ENCODE measurements at places on chromosomes 7 and 10.

DNA sequence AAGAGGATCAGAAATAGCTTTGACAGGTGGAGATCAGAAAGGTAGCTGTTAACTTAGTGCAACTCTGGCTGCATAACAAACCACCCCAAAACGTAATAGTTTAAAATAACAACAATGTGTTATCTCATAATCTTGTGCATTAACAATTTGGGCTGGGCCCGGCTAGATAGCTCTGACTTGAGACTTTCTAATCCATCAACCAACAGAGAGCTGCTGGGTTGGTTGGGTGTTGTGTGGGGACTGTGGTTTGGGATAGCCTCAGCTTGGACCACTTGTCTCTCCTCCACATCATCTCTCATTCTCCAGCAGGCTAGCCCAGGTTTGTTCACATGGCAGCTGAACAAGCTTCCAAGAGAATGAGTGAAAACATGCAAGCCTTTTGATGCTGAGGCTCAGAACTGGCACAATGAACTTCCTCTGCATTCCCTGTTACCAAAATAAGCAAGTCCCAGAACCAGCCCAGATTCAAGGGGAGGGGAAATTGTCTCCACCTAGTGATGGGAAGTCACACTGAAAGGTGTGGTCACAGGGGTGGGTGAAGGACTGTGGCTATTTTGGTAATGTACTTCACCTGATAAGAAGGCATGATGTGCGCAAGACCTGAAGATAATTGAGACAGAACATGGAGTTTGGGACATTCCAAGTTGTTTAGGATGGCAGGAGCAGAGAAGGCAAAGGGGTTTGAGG, 20.4 kb upstream of the ASAH2 start:
- DNase-seq, result no peak

- DNase-seq, result no peak
These were observed 282.9 kb downstream of the ADARB2 start for GRCh38 chr10:1454428-1454827.

DNA sequence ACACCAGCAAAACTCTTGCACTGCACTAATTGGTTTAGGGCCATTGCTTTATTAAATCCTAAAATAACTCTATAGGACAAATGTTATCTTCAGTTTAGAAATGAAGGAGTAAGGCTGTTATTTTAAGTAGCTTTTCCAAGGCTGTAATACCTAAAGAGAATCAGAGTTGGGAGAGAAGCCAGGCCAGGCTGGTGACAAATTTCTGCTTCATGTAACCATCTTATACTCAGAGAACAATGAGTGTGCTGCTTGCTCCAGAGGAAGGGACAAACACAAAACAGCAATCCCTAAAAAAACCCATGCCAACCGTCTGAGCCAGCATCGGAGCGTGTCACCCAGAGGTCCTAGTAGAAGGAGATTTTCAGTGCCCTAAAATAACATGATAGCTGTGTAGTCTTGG, 49.7 kb upstream of the TARP start:
- DNase-seq, result no peak

GRCh38 chr10:97743169-97743943, 6.4 kb downstream of the ZFYVE27 start:
- no peak for DNase-seq

DNA sequence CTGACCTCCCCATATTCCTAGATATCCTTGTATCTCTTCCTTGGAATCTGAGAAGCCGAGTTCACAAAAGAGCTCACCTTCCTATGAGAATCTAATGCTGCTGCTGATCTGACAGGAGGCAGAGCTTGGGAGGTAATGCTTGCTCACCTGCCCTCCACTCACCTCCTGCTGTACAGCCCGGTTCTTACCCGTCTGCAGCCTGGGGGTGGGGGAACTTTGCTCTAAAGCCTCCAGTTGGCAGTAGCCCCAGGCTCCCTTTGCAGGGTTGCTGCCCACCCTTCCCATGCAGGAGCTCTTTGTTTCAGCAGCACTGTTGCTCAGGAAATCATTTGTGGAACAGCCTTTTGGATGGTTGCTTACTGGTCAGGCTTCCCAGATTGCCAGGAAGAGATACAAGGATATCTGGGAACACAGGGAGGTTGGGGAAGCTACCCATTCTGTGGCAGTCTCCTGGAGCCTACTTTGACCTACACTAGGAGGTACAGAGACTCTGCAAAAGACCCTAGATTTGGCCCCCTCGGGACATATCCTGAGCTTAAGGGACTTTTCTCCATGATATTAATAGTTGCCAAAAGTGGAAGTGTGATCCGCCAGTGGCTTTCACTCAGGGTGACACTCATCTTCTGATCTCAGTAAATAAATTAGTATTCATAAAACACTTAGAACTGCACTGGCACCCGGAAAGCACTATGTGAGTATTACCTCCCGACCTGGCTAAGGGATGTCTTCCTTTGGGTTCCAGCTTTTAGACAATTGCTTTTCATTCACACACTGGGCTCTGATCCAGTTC, 363.7 kb upstream of the PODXL start:
- no peak for DNase-seq

DNA sequence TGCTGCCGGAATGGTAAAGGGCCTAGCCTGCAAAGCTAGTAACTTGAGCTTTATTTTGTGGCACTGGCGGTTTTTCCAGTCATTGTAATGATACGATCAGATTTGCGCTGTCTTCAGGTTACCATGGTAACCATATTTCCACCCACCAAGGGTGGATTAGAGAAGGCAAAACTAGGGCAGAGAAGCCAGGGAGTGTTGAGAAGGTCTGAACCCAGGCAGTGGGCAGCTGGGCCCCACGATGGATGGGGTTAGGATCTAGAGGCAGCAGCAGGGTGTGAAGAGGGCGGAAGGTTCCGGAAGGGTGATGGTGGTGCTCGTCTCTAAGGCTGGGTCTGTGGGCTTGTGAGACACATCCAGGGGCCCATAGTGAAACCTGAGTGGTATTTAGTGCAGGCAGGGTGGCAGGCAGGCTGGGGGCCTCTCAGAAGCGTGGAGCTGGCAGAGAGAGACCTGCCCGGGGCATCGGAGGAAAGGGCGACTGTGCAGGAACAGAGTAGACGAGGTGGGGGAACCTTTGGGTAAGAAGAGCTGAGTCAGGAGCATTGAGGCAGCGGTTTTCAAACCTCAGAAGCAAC, 87.9 kb upstream of the GTF2I start:
- DNase-seq, result no peak

DNA sequence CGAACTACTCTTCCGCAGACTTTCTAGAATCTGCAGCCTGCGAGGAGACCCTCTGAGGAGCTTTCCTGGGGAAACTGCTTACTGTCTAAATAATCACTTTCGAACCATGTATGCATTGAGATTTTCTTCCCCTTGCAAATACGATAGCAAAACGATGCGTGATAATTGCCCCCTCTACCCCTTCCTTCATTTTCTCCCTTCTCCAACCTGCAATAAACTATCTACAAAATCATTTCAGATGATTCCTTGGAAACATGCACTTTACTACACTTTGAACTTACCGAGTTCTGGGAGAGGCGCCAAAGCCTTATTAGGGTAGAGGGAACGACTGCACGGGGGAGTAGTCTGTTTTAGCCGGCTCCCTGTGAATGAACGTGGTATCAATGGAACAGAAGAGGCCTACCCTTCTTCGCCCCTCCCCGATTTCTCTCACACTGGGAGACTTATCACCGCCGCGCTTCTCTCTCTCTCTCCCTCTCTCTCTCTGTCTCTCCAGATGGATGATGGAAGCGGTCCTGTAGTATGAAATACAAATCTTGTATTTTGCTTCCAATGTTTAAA, at the start of gene FGFBP3:
FGFBP3 (minus strand) TSS at position 370 of the 561 bp plus-strand sequence. CDS start 517 bp downstream, outside the sequence.
- no peak for DNase-seq

DNA sequence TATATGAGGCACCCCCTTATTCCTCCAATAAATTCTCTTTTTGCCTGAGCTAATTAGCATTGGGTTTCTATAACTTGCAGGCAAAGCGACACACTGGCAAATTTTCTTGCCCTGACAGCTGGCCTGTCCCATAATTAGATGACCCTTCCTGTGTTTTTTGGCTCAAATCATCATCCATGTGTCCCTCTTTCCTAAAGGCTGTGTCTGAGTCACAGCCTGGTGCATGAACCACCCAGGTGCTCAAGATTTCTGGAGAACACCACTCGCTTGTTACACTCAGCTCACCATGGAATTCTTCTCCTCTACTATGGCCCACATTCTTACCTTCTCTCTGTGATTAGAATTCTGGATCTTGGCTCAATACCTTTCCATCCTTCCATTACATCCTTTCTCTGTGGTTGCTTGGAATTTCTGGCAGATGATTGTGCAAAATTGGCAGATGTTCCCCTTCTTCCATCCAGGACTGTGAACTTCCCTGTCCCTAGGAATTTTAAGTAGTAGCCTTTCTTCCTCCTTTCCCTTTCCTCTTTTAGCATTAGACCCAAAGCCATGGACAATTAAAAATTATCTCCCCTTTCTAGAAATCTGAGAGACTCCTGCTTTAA, 116.0 kb upstream of the ANKRD1 start:
- DNase-seq, result no peak

GRCh38 chr7:121351682-121352081, 22.9 kb downstream of the WNT16 start:
- DNase-seq, result no peak

GRCh38 chr10:35579726-35580422, 25.3 kb upstream of the GJD4 start:
- no peak for DNase-seq

GRCh38 chr7:93142127-93142526, 6.1 kb downstream of the SAMD9L start:
- DNase-seq, result no peak

All from stimulated activated CD4-positive, alpha-beta T cell treated with anti-CD3 and anti-CD28 coated beads, TNF-alpha, amount 100 ng/mL, for 24 hours (primary cell).